ENCODE measurements at places on chromosomes 13 and 19.

DNA sequence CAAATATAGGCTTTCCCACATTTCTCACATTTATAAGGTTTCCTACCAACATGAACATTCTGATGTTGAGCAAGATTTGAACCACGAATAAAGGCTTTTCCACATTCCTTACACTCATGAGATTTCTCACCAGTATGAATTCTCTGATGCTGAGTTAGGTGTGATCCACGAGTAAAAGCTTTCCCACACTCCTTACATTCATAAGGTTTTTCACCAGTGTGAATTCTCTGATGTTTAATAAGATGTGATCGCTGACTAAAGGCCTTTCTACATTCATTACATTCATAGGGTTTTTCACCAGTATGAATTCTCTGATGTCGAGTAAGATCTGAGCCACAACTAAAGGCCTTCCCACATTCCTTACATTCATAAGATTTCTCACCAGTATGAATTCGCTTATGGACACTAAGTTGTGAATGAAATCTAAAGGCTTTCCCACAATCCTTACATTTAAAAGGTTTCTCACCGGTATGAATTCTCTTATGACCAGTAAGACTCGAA is 19.0 kb downstream of the ZNF790 start:
- no peak for DNase-seq

DNA sequence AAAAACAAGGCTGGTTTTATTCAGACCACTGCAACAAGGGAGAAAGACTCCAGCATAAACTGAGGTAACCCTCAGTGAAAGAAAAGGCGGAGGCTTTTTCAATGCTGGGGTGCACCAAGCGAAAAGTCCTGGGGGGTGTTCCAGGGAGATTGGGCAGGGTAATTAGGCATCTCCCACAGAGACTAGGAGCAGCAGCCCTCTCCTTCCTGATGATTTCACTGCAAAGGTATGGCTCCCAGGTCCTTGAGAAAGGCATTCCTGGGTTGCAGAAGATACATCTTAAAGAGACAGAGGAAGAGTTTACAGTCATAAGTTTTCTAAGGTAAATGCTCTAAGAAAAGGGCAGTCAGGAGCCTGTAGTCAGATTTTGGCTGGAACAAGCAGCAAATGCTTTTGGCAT is 412.0 kb downstream of the FOXO1 start:
- DNase-seq: no peak

DNA sequence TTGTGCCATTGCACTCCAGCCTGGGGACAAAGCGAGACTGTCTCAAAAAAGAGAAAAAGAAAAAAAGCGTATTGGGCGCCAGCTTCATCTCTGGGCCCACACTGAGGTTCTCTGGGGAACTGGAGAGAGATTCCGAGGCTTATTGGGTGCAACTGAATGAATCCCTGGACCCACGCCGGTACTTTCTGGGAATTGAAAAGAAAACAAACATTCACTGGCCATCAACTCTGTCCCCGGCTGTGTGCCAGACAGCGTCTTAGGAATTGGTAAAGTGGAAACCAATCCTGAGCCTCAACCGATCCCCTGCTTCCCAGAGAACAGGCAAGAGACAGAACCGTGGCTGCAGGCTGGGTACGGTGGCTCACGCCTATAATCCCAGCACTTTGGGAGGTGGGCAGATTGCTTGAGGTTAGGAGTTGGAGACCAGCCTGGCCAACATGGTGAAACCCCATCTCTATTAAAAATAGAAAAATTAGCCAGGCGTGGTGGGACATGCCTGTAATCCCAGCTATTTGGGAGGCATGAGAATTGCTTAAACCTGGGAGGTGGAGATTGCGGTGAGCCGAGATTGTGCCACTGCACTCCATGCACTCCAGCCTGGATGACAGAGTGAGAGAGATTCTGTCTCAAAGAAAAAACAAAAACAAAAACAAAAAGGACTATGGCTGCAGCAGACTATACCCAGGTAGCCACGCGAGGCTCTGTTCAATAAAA is 8.6 kb downstream of the ANO8 start:
- DNase-seq: no peak

- DNase-seq: no peak
Observed at GRCh38 chr13:84609716-84610115, 727.4 kb upstream of the SLITRK1 start.

GRCh38 chr13:39317291-39317690 is 279.0 kb downstream of the NHLRC3 start:
- no peak for DNase-seq

GRCh38 chr13:98083936-98084335 is 59.0 kb upstream of the FARP1 start:
- DNase-seq: no peak

DNA sequence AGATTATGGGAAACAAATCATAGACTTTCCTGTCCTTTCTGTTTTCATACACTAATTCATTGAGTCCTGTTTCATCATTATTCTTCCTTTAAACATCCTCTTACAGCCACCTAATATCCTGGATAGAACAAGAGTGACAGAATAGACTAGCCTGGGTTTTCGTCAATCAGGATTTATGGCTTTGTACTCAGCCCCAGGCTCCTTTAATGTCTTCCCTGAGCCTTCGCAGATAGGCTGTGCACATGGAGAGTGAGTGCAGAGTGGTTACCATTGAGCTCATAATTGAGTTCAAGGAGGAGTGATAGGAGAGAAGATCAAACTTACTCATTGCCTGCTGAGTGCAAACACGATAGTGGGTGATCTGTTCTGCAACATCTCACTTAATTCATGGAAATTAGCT is 304.9 kb downstream of the TDRD3 start:
- no peak for DNase-seq

DNA sequence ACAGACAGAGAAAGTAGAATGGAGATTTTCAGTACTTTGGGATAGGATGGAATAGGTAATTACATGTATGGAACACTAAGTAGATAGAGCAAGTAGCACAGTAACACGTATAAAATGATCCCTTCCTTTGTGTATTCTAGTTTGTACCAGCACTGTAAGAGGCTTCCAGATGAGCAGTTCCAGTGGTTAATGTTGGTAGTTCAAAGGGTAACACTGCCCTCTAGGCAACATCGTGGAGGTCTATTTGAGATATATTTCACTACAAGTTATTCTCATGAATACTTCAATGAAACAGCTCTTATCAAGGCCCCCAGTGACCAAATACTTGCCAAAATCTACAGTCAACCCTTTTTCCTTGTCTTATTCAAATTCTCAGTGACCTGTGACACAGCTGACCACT is 13.5 kb upstream of the ZNF563 start:
- DNase-seq: no peak

Measured in left renal pelvis (tissue), 4 donors.